Stimulated activated CD4-positive, alpha-beta T cell treated with anti-CD3 and anti-CD28 coated beads, Interleukin-12 subunit alpha, Interleukin-12 subunit beta, amount 100 ng/mL, for 24 hours (primary cell): ENCODE measurements at places on chromosomes 1 and 21.

DNA sequence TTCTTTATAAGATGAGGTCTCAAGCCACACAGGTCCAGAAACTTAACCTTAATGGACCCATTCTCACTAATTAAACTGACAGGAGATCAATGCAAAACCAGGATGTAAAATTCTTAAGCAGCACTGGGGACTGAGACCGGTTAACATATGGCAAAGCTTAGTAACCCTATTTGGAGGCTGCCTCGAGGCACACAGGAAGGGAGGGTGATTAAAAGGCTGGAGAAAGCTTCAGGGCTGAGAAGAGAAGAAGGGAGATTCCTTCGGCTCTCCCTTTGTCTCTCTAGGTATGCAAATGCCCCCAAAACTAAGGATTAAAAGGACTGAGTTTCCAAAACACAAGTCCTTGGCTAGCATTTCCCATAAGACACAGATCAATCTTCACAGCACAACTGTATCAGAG is 120.8 kb upstream of the DSCAM start:
- no peak for DNase-seq

DNA sequence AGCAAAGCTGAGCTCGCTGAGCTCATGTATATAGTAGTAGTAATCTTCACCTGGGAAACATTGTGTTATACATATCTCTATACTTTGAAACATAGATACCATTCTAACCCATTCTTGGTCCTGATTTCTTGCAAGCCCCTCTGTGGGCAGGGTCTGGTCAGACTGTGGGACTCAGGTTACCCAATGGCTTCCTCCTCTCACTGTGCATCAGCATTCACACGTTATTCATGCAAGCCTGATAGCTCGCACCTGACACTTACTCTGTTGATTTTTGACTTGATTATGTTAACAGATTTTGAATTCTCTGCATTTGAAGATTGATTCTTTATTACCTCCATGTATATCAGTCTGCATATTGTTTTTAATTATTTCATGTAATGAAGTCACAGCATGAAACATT is 1.3 kb downstream of the GBP7 start:
- DNase-seq = no peak

DNA sequence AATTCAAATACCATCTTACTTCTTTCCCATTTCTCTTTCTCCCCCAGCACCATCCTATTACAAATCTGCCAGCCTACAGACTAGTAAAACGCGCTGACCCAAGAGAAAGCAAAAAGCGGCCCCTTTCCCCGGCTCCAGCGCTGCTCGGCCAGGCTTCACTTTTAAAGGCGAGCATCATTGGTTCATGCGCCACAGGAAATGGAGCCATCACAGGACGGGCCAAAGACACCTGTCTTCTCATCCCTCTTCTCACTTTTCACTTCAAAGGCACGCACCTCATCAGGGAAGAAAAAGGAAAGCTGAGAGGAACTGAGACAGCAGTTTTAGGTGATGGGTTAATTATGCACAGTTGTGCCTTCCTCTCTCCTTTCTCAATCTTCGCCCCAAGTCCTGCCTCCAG is 664.2 kb upstream of the USP24 start:
- no peak for DNase-seq

GRCh38 chr1:30409476-30410152 is 313.8 kb downstream of the MATN1 start:
- no peak for DNase-seq

DNA sequence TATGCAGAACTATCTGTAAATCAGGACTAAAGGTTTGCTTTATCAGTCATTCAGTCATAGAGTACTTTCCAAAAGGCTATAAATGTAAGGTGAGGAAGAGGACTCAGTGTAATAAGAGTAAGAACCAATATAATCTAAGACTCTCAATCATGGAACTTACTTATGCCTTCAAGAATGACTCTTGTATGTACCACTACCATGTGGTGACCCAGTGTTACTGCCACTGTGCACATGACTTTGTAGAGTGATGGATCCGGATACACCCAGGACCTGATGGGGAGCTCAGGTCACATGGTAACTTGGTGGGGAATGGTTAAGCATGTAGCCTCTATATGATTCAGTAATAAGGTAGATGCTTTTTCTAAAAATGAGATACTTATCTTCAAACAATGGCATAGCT is 2099.8 kb downstream of the MRPL39 start:
- no peak for DNase-seq

GRCh38 chr1:231421546-231421970 is 529 bp downstream of the EGLN1 start:
- DNase-seq = peak; percentile 17
